ENCODE measurements at places on chromosomes 16 and 17.

DNA sequence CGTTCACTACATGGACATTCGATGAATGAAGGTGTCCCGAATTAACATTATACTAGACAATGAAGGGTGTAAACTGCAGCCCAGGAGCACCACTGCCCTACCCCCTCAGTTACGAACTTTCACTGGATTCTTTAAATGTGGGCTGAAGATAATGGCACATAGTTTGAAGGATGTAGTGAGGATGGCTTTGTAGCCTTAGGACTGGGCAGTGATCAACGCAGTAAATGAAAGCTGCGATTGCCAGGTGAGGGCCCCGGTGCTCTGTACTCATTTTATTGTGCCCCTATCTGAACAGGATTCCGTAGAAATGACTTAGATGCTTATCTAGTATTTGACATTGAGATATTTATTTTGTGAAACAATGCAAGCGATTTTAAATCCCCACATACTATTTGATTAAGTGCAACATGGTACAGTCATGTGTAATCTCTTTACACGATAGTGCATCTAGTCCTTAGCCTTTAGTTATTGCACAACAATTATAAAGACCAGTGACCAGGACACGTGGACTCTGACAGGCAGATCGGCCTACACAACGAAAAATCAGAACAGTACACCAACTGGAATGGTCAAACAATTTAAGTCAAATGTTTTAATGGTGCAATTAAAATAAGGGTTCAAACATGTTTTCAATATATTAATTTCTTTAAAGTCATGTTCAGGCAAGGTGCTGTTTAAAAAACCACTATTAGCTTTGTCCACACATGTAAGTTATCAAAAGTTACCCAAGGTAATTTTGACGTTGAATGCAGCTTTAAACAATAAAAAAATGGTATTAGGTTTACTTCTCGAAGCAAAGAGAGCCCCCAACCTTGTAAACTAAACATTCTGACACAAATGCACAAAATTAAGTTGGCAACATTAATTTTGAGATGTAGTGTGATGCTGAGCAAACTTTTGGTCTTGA, 17.4 kb upstream of the ERN1 start:
- DNase-seq = no peak

- DNase-seq = peak; percentile 26
Measured at GRCh38 chr17:10226930-10227695, 28.7 kb upstream of the GAS7 start.

DNA sequence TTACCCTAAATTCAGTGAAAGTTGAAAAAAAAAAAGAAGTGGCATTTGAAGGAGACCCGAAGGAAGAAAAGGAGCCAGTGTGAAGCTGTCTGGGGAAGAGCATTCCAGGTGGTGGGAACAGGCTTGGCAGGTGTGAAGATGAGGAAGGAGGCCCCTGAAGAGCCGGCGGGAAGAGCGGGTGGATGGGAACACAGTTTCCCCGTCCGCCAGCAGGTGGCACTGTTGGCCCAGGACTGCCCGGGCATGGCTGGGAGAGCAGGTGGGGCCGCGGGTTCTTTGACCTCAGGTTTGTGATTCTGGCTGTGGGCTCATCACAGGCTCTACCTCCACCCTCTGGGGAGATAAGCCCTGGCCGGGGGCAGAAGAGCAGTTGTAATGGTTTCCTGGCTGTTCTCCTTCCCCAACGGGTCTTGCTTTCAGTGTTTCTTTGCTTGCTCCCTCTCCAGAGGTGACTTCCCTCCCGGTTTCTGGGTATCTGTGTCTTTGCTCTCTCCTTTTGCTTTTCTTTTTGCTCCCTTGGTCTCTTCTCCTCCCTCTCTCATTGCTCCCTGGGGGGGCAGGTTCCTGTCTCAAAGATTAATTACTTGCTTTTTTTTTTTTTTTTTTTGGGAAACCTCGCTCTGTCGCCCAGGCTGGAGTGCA, 32.3 kb downstream of the RAP1GAP2 start:
- peak; percentile 64 for DNase-seq

DNA sequence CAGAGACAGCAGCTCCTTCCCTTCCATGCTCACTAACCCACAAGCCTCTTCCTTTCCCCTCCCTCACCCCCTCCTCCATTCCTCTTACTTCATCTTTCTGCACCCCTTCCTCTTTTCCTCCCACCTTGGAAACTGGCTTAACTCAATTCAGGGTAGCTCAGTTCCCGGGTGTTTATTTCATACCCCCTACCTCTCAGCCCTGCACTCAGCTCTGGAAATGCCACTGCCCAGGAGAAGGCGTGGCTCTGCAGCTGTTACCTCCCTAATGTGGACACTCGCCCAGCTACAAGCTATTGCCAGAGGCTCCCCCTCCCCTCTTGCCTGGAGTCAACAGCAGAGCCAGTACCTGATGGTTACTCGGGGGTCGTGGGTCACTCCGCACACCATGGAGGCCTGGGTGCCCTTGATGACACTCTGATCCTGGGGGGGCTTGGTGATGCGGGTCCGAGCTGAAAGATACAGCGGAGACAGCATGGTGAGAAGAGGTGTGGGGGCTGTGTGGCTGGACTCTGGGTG, 118.4 kb upstream of the CDC42EP4 start:
- DNase-seq = no peak

- DNase-seq = no peak
Measured at GRCh38 chr17:5719976-5720375, 135.7 kb upstream of the NLRP1 start.

- no peak for DNase-seq
Measured at GRCh38 chr17:81080019-81080418, 45.1 kb downstream of the BAIAP2 start.

GRCh38 chr17:68646626-68647526, 45.7 kb upstream of the FAM20A start:
- no peak for DNase-seq

- no peak for DNase-seq
Measured at GRCh38 chr16:30893417-30893743, 497 bp downstream of the BCL7C start.

GRCh38 chr16:997440-998051, 16.0 kb downstream of the SOX8 start:
- peak; percentile 35 for DNase-seq

- DNase-seq = no peak
Measured at GRCh38 chr16:2587891-2588565, 50.2 kb downstream of the PDPK1 start.

DNA sequence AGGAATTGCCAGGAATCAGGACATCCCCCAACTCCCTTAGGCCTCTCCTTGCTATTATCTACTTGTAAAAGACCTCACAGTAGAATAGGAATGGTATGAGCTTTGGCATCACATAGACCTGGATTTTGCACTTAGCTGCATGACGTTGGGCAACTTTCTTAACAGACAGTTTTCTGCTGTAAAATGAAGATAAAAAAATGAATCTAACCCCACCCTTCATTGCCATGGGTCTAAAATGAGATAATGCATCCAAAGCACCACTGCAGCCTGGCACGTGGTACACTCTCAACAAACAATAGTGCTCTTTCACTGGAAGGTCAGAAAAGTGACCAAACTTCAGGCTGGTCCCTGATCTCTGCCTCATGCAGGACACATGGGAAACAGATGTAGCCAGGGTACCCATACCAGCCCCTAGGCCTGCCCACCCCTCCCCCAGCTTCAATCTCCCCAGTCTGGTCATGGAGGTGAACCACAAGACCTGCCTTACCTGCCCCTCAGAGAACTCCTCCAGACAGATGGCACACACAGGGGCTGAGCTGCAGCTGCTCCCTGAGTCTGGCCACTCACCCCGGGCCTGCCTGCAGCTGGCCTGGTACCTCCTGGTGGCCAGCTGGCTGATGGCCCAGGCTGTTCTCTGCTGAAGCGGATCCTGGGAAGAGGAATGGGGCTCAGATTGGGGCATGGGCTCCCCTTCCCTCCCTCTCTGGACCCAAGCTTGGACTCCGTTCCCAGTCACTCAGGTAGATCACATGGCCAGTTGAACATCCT, 8.5 kb upstream of the SUPT4H1 start:
- DNase-seq = no peak

DNA sequence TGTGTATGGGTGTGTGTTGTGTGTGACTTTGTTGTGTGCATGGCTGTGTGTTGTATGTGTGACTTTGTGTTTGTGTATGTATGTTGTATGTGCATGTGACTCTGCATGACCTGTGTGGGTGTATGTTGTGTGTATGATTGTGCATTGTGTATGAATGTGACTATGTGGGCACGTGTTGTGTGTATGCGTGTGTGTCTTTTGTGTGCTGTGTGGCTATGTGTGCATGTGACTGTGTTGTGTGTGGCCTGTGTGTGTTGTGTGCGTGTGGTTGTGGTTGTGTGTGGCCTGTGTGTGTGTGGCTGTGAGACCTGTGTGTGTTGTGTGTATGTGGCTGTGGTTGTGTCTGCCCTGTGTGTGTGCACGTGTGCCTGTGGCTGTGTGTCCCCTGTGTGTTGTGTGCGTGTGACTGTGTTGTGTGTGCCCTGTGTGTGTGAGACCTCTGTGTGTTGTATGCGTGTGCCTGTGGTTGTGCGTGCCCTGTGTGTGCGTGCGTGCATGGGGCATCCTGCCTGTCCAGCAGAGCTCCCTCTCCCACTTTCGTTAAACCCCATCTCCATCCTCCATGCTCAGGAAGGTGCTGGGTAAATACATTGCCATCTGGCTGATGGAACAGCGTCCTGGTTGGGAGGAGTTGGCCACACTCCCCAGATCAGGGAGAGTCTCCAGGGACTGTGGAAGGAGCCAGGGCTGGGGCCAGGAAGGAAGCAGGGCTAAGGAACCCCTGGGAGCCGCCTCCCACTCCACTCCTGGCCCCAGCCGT, 90.1 kb upstream of the GSE1 start:
- no peak for DNase-seq

DNA sequence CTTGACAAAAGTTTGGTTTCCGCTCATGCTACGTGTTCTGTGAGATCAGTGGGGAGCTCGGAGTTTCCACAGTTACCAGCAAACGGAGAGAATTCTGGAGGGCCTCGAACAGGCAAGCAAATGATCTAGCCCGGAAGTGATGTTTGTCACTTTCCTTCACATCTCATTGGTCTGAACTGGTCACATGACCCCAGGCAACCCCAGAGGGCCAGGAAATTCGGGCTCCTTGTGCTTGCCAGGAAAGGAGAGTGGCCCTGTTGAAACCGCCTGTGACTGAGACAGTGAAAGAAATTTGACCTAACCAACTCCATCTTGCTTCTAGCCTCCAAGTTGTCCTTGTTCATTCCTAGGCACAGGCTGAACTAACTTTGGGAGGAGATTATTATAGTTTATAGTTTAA, 23.0 kb downstream of the SPPL2C start:
- DNase-seq = no peak

DNA sequence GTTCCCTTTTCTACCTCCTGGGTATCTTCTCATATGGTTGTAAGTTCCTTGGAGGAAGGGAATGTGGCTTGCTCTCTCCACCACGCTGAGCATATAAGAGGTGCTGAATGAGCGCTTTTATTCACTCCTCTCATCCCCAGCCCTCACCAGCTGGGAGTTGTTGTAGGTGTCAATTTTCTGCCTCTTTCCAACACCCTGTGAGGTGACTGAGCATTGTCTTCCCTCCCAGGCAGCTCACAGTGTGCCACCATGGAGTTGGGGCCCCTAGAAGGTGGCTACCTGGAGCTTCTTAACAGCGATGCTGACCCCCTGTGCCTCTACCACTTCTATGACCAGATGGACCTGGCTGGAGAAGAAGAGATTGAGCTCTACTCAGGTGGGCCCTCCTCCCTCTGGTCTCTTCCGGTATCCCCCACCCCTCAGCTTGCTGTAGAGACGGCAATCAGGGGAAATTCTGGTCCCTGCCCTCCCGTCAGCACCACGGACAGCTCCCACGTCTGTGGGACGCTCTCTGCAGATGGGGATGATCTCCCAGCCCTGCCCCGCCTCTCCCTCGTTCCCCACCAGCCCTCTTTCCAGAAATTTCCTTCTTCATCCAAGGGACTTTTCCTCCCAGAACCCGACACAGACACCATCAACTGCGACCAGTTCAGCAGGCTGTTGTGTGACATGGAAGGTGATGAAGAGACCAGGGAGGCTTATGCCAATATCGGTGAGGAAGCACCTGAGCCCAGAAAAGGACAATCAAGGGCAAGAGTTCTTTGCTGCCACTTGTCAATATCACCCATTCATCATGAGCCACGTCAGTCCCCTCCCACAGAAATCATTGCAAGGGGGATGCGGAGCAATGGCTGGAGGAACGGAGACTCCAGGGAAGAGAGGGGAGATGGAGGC, 18.3 kb downstream of the CIITA start:
- no peak for DNase-seq

GRCh38 chr16:89170346-89171215, 967 bp upstream of the CDH15 start:
- DNase-seq = no peak

GRCh38 chr17:67725373-67725791, 7.6 kb downstream of the NOL11 start:
- DNase-seq = no peak

DNA sequence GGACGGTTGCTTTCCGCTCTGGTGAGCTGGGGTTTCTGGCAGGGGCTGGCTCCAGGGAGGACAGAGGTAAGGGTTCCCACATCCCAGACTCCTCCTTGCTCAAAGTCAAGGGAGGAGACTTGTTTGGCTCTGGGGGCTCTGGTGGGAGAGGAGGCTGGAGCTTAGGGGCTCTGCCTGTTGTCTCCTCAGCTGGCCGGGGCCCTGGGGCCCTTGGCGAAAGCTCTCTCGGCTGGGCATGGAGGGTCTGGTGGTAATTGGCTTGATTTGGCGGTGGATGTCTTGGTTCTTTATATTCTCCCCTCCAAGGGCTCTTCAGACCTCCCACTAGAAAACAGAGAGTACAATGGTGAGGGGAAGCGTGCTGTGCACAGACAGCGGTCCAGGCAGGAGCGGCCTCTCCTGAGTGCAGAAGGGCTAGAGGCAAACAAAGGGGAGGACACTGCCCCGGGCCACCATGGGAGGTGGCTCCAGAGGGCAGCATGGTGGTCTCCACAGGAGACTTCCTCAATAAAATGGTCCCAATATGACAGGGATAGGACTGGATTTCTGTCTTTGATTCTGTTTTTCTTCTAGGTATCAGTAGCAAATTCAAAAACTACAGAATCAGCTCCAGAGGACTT, 5.7 kb upstream of the SPATA32 start:
- no peak for DNase-seq

- DNase-seq = no peak
Measured at GRCh38 chr17:56425483-56425882, 168.0 kb upstream of the NOG start.

DNA sequence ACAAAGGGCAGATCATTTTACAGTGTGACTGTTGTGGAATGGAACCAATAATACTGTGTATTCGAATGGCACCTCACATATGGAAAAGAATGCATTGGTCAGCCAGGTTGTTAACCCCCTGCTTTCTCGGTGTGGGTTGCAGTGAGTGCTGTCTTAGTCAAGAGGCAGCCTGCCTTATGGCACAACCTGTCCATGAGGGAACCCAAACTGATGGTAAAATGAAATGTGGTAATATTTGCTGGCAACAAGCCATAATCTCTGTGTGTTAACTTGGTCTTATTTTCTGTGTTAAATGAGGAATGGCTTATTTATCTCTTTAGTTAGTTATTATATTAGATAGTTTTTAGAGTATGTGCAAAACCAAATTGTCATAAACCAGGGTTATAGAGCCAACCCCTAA, 81.6 kb downstream of the TMC6 start:
- DNase-seq = no peak

GRCh38 chr16:67196881-67197280, 2.0 kb upstream of the ELMO3 start:
- DNase-seq = no peak
